Stimulated activated CD4-positive, alpha-beta T cell treated with anti-CD3 and anti-CD28 coated beads, Interleukin-2, amount 100 ng/mL, for 4 hours (primary cell): ENCODE measurements at places on chromosomes 16 and 17.

DNA sequence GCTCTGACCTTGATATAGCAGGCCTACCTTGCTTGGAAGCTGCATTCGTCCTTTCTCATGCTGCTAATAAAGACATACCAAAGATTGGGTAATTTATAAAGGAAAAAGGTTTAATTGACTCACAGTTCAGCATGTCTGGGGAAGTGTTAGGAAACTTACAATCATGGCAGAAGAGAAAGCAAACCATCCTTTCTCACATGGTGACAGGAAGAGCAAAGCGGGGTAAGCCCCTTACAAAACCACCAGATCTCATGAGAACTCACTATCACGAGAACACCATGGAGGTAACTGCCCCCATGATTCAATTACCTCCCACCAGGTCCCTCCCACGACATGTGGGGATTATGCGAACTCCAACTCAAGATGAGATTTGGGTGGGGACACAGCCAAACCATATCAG lies 6.0 kb upstream of the MAPT start:
- no peak for DNase-seq

- no peak for DNase-seq
Measured at GRCh38 chr16:83704656-83705055, 103.1 kb upstream of the HSBP1 start.

DNA sequence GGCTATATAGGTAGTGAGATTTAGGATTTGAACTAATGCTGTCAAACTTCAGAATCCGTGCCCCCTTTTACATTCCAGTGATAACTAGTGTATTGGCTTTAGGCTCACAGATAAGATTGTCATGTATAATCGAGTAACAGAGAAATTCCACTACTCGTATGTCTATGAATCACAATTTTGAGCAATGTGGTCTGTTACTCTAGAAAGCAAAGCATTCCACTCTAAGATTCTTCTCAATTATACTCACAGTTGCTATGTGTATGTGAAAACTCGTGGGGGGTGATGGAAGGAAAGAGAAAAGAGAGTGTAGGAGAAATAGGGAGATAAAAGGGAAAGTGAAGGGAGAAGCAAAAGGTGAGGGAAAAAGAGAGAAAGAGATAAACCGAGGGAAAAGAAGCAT lies 1175.1 kb upstream of the GOT2 start:
- no peak for DNase-seq

DNA sequence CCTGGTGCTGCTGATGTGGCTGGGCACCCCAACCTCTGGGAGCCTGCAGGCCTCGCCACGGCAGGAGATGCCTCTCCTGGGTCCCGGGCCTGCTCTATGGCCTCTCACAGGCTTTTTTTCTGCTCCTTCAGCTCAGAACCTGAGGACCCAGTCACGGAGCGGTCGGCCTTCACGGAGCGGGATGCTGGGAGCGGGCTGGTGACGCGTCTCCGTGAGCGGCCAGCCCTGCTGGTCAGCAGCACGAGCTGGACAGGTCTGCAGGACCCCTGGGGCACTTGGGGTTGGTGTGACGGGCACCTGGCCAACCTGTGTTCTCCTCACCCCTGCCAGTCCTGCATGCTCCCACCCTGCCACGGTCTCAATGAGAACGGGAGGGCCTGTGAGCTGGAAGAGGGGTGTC lies 7.0 kb downstream of the ALG1 start:
- DNase-seq = no peak

DNA sequence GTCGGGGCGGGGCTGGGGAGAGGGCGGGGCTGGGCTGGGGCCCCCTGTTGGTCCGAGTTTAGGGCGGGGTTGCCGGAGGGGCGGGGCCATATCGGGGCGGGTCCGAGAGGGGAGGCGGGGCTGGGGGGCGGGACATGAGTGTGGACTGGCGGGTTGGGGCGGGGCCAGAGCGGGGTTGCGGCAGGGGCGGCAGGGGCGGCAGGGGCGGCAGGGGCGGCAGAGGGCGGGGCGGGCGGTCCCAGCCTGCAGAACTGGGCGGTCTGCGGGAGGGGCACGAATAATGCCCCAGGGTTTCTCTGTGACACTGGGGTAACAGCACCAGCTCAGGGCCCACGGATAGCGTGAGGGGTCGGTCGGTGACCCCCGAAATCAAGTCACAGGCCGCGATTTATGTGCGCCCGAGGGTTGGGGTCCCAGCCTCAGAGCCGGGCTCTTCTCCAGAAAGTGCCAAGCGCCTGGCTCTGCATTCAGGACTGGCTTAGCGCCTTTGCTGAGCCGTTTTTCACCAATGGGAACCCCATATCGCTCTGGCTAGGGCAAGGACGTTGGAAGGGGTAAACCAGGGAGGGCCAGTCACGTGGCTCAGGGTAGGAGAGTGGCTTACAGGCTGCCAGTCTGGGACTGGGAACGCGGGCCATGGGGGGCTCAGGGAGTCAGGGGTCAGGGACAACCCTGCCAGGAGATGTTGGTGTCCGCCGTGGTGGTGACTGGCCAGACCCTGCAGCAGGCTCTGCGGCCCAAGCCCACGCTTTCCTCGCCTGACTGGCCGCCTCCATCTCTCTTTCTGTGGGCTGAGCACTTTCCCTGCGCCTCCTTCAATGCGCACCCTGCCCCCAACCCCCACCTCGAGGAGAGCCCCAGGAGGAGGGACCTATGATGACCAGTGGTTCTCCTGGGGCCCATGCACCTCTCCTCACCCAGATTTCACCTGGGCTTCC lies 1.2 kb upstream of the METTL26 start:
- peak; percentile 83 for DNase-seq

DNA sequence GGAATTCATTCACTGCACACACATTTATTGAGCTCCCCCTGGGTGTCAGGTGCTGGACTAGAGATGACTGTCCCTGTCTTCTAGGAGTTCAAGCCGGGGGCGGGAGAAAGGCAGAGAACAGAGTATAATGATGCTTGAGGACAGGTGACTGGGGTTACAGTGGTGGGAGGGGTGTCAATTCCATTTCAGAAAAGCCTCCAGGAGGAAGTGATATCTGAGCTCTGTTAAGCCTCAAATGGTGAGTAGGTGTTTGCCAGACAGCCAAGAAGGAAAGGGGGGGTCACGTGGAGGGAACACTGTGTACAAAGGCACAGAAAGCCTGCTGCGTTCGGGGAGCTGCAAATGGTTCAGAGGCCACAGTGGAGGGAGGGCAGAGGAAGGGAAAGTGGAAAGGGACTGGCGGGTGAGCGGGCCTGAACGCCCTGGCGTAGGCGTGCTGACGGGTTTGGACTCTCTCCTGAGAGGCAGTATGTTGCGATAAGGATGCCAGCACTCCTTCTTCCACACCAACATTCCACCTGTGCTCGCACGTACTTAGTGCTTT lies 9.7 kb upstream of the NXPH3 start:
- no peak for DNase-seq

DNA sequence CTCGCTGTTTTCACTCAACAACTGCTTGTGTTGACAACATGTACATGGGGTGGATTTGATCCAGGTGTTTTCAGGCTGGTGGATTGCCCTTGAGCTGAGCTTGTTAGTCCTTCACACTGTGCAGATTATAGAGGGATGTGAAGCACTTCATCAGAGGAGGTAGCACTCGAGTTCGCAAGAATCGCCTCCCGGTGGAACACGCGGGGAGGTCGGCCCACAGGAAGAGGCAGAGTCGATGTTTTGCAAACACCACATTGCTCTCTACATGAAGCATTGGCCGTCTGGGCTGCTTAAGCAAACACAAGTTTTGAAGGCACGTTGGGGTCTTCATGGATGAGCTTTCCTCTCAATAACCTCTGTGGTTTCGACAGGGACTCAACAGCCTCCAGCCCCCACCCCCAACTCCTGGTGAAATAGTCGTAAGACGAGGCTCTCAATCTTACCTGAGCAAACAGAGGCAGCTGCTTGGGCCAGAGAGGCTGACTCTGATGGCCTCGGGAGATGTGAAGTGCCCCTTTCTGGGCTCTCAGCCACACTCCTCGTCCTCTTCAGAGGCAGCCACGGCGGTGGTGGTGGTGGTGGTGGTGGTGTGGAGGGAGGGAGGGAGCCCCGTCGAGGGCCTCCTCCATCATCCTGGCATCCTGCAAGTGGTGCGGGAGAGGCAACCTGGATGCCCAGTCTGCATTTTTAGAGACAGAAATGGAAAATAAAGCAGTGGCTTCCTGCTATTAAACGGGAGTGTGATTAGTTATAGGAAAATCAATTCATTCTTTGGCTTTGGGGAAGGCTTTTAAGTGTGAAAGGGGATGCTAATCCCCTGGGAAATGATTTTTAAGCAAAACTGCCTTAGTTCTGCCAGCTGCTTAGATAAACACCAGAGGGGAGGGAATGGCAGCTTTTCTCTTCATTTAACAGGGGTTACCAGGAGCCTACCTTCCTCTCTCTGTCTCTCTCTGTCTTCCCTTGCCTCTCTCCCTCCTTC lies 552.5 kb upstream of the EEF2KMT start:
- DNase-seq = no peak

- DNase-seq = no peak
Measured at GRCh38 chr17:18040261-18040858, 1.2 kb downstream of the GID4 start.

DNA sequence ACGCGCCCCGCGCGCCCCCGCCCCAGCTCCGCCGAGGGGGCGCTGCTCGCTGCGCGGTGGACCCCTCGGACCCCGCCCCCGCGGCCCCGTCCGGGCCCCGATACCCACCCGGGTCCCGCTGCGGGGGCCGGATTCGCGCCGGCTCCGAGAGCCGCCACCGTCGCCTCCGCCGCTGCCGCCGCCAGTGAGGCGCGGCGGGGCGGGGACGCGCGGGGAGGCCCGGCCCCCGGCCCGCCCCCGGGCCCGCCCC lies at the start of gene TBC1D16:
Gene TBC1D16 (minus strand): TSS at position 186 of the 250 bp plus-strand sequence. CDS start 22,325 bp downstream, outside the sequence.
- no peak for DNase-seq
